ENCODE measurements at places on chromosomes 3 and 15.

DNA sequence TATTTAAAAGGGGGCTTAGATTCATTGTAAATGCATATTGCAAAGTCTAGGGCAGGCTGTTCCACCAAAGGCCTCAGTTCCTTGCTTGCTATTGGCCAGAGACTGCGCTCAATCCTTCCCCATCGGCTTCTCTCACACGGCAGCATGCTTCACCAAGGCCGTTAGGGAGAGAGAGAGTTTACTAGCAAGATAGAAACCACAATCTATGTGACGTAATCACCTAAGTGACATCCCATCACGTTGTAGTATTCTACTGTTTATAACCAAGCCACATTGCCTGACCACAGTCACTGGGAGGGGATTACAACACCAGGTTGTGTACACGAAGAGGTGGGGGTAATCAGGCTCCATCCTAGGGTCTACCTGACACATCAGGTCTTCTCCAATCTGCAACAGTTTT, 16.0 kb upstream of the NPAP1 start:
- no peak overlapping the region for H3K27ac ChIP-seq
- H3K4me3 ChIP-seq = no peak overlapping the region
- H3K27me3 ChIP-seq = no peaks in the 10 kb centered on the region
- DNase-seq = no peak
- no peaks in the 10 kb centered on the region for H3K36me3 ChIP-seq

GRCh38 chr3:16472593-16472992, 40.9 kb downstream of the RFTN1 start:
- no peak overlapping the region for H3K4me3 ChIP-seq
- peaks cover 21% of the 10 kb centered on the region for H3K4me1 ChIP-seq
- DNase-seq = no peak
- H3K27me3 ChIP-seq = no peaks in the 10 kb centered on the region
- H3K27ac ChIP-seq = no peak overlapping the region
- no peaks in the 10 kb centered on the region for H3K36me3 ChIP-seq

DNA sequence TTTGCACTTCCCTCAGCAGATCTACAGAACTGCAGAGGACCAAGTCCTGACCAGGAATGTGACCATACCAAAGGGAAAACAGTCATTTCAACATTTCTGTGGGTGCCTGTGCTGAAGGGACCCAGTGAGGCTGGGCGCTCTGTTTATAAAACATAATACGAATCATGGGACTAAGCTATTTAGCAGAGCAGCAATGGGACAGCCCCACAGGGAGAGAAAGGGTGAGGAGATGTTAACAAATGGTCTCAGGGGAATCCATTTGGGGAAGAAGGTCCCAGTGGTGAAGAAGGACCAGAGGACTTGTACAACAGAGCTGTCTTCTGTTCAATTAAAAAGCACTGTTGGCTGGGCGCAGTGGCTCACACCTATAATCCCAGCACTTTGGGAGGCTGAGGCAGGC, 1025.4 kb downstream of the FHIT start:
- no peaks in the 10 kb centered on the region for H3K4me1 ChIP-seq
- no peak for DNase-seq
- H3K36me3 ChIP-seq = no peaks in the 10 kb centered on the region
- no peak overlapping the region for H3K4me3 ChIP-seq
- H3K27me3 ChIP-seq = no peaks in the 10 kb centered on the region
- H3K27ac ChIP-seq = no peak overlapping the region

DNA sequence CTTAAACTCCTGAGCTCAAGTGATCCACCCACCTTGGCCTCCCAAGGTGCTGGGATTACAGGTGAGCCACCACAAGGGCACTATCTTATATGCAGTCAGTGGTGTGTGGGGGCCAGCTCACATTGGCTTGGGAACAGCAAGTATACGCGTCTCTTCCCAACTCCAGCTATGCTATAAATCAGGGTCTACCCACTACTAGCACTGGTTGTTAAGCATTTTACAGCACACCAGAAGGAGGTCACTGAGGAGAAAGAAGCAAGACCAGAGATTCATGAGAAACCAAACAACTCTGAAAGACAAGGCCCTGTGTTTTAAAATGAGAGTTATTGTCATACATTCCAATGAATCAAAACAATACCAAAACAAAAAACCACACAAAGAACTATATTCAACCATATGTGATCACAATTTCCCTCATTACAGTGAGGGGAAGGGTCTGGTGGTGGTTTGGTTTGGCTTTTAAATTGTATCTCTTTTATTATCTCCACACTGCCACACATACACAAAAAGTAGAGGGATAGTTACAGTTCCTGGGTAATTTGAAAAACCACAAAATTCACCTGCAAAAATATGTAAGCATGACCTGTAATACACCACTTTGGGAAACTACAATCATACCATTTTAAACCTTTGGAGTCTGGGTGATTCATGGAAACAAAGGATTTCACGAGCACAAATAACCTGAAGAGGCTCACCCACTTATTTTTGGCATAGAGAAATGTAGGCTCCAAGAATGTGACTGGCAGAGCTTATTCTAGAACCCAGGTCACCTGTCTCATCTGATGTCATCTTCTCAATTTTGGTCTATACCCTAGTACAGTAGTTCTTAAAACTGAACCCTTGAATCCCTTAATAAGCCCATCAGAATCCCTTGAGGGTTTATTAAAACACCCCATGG, 5.2 kb downstream of the MAGI1 start:
- DNase-seq = no peak
- H3K27ac ChIP-seq = no peak overlapping the region
- no peak overlapping the region for H3K4me3 ChIP-seq
- no peaks in the 10 kb centered on the region for H3K36me3 ChIP-seq

DNA sequence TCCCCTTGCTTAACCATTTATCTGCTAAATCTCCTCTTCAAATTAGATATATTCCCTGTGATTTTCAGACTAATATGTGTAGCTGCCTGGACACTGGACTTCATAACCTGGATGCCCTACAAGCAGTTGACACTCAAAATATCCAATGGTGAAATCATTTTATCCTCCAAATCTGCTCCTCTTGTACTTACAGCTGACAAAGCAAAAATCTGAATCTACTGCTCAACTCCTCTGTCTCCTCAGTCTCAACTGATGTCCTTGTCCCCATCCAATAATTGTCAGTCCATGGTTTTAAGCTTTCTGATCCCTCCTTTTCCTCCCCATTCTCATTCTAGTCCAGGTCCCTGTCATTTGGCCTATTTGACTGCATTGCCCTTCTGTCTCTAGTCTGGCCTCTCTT, 411.8 kb downstream of the TBC1D5 start:
- no peak overlapping the region for H3K27ac ChIP-seq
- H3K4me1 ChIP-seq = no peaks in the 10 kb centered on the region
- DNase-seq = no peak
- no peaks in the 10 kb centered on the region for H3K36me3 ChIP-seq
- H3K4me3 ChIP-seq = no peak overlapping the region
- no peaks in the 10 kb centered on the region for H3K27me3 ChIP-seq

GRCh38 chr15:67815036-67815592, 10.2 kb upstream of the SKOR1 start:
- no peak for DNase-seq
- no peak overlapping the region for H3K4me3 ChIP-seq
- H3K36me3 ChIP-seq = no peaks in the 10 kb centered on the region
- no peak overlapping the region for H3K27ac ChIP-seq

DNA sequence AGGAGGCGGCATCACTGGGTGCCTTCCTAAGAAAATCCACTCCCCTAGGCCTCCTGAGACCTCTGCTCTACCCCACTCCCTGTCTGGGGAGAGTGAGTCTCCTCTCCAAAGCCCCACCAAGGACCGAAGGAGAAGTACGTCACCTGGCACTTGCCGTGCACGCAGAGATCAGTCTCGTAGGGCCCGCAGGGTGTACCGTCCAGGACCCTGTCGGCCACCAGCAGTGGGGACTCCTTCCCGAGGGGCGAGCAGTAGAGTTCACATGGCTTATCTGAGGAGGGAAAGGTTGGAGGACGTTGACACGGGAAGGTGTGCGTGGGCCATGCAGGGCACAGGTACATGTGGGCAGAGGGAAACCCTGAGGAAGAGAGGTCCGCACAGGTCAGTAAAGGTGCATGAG, 232.9 kb downstream of the ADAMTS17 start:
- H3K36me3 ChIP-seq = no peaks in the 10 kb centered on the region
- no peak for DNase-seq
- no peak overlapping the region for H3K27ac ChIP-seq
- no peak overlapping the region for H3K4me3 ChIP-seq

DNA sequence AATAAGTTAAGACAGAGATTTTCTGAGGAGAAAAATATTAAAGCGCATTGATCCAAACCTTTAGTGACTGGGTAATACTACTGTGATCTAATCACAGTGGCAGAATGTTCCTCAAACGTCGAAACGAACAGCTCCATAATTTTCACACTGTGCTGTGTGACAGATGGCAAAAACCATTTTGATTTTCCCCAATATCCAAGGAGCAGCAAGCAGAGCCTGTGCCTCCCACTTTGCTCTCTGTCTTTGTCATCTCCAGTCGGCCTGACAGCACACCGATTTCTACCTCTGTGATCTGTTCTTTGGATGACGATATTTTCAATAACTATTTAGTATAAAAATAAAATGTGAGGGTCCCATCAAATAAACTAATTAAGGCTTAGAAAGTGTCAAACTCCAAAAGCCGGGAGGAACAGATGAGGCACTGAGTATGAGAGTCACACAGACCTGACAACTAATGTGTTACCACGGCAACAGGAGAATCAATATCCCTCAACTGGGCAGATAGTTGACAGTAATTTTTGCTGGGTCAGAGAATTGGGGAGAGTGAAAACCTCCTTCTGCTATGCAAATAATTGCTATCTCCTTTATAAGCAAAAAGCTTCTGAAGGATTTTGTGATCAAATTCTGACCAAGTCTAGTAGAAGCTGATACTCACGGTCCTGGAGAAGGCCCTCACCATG, 489.1 kb upstream of the CFAP20DC start:
- no peaks in the 10 kb centered on the region for H3K4me1 ChIP-seq
- no peak for DNase-seq
- H3K4me3 ChIP-seq = no peak overlapping the region
- H3K27me3 ChIP-seq = no peaks in the 10 kb centered on the region
- H3K27ac ChIP-seq = no peak overlapping the region

GRCh38 chr15:43187544-43188155, 2.4 kb downstream of the CCNDBP1 start:
- no peaks in the 10 kb centered on the region for H3K27me3 ChIP-seq
- peaks cover 7% of the 10 kb centered on the region for H3K36me3 ChIP-seq
- H3K4me1 ChIP-seq = no peaks in the 10 kb centered on the region
- H3K4me3 ChIP-seq = no peak overlapping the region

DNA sequence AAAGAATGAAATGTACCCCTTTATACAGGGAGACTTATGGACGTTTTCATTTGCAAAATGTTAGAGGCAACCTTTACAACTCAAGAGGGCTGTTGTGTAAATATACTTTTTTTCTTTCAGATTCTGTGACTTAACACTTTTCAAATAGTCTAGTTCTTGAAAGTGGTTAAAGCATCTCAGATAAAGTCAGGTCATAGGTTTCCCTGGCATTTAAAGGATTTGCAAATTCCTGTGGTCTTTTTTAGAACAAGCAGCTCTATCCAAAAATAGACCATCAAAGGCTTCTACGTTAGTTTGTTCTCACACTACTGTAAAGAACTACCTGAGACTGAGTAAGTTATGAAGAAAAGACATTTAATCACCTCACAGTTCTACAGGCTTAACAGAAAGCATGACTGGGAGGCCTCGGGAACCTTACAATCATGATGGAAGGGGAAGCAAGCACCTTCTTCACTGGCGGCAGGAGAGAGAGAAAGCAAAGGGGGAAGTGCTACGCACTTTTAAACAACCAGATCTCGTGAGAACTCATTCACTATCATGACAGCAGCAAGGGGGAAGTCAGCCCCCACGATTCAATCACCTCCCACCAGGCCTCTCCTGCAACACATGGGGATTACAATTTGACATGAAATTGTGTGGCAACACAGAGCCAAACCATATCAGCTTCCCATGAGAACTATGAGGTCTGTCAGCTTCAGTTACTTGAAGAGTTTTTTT, 23.3 kb upstream of the GABRR3 start:
- no peak for DNase-seq
- peaks cover 36% of the 10 kb centered on the region for H3K27me3 ChIP-seq
- H3K4me1 ChIP-seq = no peaks in the 10 kb centered on the region
- H3K27ac ChIP-seq = no peak overlapping the region
- H3K4me3 ChIP-seq = no peak overlapping the region

- H3K36me3 ChIP-seq = no peaks in the 10 kb centered on the region
- no peak overlapping the region for H3K27ac ChIP-seq
- H3K27me3 ChIP-seq = no peaks in the 10 kb centered on the region
- no peak overlapping the region for H3K4me3 ChIP-seq
- DNase-seq = no peak
- no peaks in the 10 kb centered on the region for H3K4me1 ChIP-seq
These were observed 25.1 kb upstream of the GAP43 start for GRCh38 chr3:115598216-115598615.

- H3K4me1 ChIP-seq = peaks cover 8% of the 10 kb centered on the region
- no peak overlapping the region for H3K27ac ChIP-seq
- H3K36me3 ChIP-seq = no peaks in the 10 kb centered on the region
These were observed 185.6 kb downstream of the PLCL2 start for GRCh38 chr3:17070161-17070959.

- no peaks in the 10 kb centered on the region for H3K4me1 ChIP-seq
- no peaks in the 10 kb centered on the region for H3K27me3 ChIP-seq
- no peak overlapping the region for H3K4me3 ChIP-seq
- H3K27ac ChIP-seq = no peak overlapping the region
- no peaks in the 10 kb centered on the region for H3K36me3 ChIP-seq
These were observed 34.9 kb downstream of the DCLK3 start for GRCh38 chr3:36729204-36730056.

- no peaks in the 10 kb centered on the region for H3K36me3 ChIP-seq
- H3K4me1 ChIP-seq = no peaks in the 10 kb centered on the region
- no peak overlapping the region for H3K27ac ChIP-seq
- H3K27me3 ChIP-seq = no peaks in the 10 kb centered on the region
- H3K4me3 ChIP-seq = no peak overlapping the region
These were observed 988.7 kb downstream of the NTRK3 start for GRCh38 chr15:87267798-87268197.

- H3K36me3 ChIP-seq = no peaks in the 10 kb centered on the region
- no peak overlapping the region for H3K4me3 ChIP-seq
These were observed 763.4 kb upstream of the GOLIM4 start for GRCh38 chr3:168859143-168859542.

DNA sequence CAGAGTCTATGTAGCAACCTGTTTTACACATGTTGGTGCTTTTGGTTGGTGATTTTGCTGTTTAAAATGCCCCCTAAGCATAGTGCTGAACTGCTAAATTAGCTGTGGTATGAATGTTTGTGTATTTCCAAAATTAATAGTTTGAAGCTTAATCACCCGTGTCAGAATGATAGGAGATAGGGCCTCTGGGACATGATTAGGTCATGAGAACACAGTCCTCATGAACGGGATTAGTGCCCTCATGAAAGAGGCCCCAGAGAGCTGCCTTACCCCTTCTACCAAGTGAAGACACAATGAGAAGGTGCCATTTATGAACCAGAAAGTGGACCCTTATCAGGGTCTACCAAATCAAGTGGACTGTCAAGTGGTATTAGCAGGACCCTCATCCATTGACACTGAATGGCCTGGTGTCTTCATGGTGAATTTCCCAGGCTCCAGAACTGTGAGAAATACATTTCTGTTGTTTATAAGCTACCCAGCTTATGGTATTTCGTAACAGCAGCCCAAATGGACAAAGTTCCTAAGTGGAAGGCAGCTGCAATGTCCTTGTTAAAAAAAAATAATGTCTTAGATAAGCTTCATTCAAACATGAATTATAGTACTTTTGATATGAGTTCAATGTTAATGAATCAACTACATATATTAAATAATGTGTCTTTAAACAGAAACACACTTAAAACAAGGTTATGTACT, 37.7 kb upstream of the FRMD4B start:
- no peaks in the 10 kb centered on the region for H3K27me3 ChIP-seq
- H3K27ac ChIP-seq = no peak overlapping the region
- H3K36me3 ChIP-seq = no peaks in the 10 kb centered on the region
- H3K4me1 ChIP-seq = no peaks in the 10 kb centered on the region
- no peak overlapping the region for H3K4me3 ChIP-seq

Measured in A673 (cell line).